ENCODE measurements at places on chromosomes 2 and 18.
A peak's percentile ranks its signal among the peaks of the same experiment; 100 is the strongest.

GRCh38 chr2:190787743-190788235 is 92.8 kb upstream of the GLS start:
- DNase-seq: no peak

GRCh38 chr2:23053601-23054000 is 331.4 kb upstream of the KLHL29 start:
- no peak for DNase-seq

DNA sequence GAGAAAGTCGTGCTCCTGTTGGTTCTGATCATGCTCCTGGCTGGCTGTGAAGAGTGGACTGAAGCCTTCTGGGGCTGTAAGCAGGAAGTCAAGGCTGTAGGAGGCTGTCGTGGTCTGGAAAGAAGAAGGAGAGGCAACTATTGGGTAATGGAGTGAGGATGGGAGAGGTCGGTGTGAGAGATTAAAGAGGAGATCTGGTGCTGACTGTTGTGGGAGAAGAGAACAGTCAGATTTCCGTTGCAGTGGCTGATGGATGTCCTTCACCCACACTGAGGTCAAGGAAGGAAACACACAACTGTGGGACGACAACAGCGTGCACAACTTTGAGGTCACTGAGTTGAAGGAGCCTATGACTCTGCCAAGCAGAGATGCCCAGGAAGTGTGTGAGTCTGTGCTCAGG is 2.8 kb upstream of the PSMD1 start:
- DNase-seq: no peak

DNA sequence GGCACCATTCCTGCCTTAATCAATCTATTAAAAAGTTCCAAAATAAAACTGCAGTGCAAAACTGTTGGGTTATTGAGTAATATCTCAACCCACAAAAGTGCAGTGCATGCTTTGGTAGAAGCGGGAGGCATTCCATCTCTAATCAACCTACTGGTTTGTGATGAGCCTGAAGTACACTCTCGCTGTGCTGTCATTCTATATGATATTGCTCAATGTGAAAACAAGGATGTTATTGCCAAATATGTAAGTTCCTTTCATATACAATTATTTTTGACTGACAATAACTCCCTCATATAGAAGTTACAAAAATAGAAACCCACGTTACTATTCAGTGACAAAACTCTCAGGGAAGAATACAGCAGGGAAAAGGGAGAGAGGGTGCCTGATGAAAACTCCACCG is 43.0 kb downstream of the OSGEPL1 start:
- DNase-seq: no peak

DNA sequence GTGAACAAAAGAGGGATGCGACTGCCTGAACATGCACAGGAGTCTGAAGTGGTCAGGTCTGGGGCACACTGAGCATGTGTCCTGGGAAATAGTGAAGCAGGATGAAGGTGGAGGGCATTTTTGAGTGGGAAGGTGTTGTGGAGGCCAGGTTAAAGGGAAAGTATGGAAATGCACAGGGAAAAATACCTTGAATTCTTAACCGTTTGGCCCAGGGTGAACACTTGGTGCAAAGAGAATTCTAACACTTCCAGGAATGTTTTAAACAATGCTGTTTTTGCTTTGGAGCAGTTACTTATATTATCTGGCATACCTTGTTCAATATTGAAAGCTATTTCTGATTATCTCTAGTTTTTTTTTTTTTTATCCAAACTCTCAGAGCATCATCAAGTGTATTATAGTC is 623.5 kb downstream of the DCC start:
- no peak for DNase-seq

- no peak for DNase-seq
Measured at GRCh38 chr2:153004627-153005026, 286.2 kb downstream of the ARL6IP6 start.

DNA sequence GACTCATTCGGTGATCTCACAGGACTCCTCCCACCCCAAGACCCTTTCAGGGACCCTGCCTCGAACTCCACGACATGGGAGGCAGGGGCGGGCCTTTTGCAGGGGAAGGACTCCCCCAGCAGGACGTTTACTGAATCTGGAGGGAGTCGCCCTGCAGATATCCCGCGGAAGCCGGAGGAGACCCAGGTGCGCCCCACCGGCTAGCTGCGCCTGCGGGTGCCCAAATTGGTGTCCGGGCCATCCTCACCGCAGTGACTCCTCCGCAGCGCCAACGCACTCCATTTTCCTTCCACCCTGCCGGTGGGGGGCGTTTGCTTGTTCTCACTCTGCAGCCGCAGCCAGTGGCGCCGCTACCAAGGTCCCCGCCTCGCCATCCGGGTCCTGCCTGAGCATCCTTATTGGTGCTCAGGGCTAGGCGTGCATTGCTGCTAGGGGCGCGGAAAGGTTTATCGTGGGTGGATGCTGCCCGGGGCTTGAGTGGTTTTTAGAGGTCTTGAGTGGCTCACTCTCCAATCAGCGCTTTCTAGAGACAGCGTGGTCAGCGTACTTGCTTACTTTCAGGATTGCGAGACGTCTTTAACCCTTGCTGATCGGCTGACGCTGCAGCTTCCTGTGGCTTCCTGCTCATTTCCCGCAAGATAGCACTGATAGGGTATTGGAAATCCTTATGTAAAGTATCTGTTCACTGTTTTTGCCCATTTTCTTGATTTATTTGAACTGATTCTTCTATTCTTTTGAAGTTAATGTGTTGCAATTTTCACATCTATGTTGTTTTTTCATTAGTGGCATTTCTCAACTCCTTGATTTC is 81.4 kb downstream of the BIN1 start:
- DNase-seq: peak; percentile 63

DNA sequence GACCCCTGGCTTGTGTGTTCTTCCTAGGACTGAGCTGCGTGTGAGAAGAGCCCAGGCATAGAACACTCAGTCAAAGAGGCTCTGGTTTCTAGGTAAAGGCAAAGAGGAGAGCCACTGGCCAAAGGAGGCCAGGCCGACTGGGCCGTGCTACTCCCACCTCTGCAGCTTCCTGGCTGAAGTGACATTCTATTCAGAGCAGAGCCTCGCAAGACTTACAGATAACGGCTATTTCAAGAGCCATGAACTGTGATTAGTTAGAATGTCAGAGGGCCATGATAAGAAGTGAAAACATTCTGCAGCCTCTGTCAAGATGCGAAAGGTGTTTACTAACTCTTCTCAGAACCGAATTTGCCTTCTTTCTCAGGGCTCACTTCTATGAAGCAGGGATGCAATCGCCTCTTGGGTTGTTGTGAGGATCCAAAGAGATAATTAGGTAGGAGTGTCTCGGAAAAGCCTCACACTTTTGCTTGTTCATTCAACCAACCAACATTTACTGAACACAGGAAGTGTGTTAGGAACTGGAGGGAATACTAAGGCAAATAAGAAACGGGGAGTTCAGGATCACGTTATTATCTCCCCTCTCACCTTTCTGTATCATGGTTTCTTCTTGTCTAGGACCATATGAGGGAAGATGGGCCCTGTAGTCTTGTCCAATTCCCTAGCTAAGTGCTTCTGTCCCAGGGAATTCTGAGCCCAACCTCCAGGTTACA is 3.4 kb upstream of the DNAJC5G start:
- no peak for DNase-seq

DNA sequence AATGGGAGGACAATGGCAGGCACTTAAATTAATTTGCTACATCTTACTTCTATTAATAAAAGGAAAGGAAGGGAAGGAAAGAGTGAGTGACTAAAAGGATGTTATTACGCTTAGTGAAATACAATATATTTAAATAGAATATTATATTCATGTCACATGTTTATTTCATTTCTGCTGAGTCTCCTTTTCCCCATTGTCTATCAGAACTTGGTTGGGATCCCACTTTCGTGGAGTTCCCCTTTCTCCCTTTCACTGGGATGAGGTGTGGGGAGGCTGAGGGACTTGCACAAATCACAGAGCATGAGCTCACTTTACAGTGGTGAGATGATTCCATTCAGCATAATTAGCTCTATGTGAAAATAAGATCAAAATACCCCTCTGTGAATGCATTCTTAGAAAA is 730.6 kb downstream of the TSN start:
- DNase-seq: no peak

- no peak for DNase-seq
Measured at GRCh38 chr18:41972067-41972925, 17.3 kb downstream of the PIK3C3 start.

GRCh38 chr2:68762665-68763064 is 28.1 kb downstream of the ARHGAP25 start:
- peak; percentile 81 for DNase-seq

- DNase-seq: no peak
Measured at GRCh38 chr18:79496237-79496977, 100.7 kb downstream of the NFATC1 start.

DNA sequence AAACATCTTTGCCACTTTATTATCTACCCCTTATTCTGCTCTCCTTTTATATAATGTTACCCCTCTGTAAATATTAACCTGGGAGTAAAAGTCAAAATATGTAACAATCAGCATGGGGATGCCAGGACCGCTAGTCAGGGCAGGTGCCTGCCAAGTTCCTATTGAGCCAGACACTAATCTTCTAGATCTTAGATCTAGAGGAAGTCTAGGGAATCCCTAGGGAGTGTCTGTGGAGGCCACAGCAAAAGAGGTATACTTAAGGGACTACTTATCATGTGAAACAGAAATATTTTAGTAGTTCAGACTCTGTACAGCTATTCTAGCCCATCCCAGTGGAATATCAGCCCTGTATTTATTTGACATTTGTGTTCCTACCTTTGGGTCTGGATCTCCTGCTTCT is 600.8 kb upstream of the CDH2 start:
- no peak for DNase-seq

DNA sequence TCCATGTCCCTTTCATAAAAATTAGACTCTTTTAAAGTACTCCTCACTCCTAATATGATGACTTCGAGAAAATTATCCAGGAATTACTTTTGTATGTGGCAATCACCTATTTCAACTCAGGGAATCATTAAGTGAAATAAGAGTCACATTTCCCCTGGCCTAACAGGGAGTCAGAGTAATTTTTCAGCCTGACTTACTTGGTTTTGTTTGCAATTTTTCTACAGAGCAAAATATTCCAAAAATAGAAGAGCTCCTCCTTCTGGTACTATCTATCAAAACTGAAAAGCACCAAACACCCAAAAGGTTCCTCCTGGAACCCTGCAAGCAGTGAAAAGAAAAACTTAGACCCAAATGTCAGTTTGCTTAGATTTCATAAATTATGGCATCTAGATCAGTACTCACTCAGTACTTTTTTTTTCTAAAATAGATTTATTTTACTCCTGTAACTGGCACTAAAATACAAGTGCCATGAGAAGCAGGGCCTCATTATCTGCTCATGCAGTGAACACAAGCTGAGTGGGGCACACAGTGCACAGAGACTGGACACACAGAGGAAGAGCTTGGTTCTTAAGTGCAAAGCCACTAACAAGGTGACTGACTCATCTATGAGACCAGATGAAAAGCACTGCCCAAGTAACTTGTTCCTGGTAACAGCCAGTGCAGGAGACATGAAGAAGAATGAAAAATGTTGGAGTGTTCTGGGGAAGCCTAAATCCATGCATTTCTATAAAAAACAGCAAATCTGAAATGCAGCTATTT is 28.7 kb downstream of the ACAA2 start:
- no peak for DNase-seq

- no peak for DNase-seq
Measured at GRCh38 chr2:191604154-191604553, 73.8 kb upstream of the NABP1 start.

DNA sequence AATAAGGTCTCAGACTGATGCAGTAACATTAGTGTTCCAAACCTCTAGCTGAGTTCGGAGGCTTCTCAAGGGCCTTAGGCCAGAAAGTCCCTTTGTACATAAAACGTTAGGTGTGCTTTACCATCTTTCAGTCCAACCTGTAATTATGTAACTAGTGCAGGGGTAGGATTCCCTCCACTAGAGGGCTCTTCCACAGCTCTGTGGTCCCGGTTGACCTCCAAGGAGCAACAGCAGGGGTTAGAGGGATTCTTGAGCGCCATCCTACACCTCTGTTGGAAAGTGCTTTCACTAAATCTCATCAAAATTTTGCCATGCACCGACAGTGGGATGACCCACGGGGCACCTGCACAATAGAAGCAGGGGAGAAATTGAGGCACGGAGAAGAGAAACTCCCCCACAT is 155.8 kb upstream of the LRP1B start:
- no peak for DNase-seq

DNA sequence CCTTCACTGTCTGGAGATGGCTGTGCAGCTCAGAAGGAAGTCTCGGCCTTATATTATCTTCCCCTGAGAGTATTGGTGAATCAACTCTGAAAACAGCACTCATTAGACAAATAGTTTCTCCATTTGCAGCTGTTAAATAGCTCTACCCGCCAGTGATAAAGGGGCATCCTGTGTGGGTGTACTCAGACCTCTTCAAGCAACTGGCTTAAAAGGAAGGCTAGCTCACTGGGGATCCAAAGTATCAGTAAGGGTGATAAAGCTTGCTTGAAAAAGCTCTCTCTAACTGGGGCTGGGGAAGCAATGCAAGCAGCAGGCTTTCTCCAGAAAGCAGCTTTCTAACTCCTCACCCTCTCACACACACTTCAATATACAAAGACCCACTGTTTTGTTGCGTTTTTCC is 64.9 kb upstream of the PSMD14 start:
- peak; percentile 13 for DNase-seq

DNA sequence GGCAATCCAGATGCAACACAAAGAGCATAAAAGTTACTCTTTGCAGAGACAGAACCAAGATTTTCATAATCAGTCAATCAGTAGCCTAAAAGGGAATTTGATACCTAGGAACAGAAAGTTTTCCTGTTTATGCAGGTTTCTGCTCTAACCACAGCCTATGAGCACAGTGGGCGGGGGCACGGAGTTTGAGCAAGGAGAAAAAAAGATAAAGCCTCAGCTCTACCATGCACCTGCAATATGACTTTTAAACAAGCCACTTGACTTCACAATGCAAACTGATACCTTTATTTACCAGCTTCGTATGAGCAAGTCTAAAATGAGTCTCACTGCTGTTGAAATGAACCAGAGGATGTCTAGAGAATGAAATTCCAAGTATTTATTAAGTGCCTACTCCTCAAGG is 5.6 kb upstream of the LRATD1 start:
- DNase-seq: no peak

DNA sequence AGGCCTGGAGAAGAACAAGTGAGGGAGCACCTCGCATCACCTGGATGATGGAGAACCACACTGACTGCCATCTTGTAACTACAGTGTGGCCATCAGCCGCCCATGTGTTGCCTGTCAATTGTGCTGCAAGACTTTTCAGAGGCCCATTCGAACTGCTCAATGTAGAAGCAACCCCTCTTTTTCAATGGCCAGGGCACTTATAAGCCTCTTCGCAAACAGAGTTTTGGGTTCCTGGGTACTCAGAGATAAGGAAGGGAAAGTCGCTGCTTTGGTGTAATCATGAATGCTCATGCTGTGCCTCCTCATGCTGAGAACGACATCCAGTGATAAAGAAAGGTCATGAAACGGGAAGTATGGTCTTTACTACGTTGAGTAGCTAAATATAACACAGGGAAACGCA is 143.9 kb upstream of the SLC39A10 start:
- DNase-seq: no peak

DNA sequence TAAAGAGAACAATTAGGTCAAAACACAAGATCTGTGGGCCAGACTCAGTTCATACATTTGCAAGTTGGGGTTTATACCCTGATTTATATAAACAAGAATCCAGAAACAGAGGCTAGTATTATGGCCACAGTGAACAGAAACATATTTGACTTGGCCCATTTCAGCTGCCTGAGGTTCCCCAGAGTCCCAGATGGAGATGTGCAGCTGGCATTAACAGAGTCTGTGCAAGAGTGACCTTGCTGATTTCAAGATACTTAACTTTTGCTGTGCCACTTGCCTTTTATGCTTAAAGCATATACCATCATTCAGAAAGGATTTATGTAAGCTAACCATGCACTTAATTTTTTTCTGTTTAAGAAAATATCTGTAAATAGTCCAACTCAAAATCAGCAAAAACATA is 636.3 kb downstream of the TRIB2 start:
- no peak for DNase-seq

Measured in CD4-positive, alpha-beta T cell (primary cell).